ENCODE measurements at places on chromosomes 11 and 22.

DNA sequence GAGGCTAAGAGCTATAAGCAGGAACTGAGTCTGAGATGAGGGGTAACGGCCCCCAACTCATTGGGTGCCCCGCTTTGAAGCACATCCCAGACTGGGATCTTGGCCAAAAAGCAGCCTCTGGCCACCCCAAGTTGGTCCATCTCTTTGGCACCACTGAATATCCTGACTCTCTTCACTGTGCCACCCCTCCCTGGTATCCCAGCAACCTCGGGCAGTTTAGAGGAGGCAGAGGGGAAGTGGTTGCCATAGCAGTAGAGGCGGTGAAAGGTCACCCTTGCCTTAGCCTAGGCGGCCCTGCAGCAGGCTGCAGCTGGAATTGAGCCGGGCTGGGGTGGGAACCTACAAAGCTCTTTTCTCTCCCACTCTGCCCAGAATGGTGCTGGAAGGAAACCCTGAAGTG, 1.1 kb downstream of the PELI3 start:
- no peak for DNase-seq

- no peak for DNase-seq
Observed at GRCh38 chr22:31821572-31821971, 67.8 kb downstream of the DEPDC5 start.

GRCh38 chr22:30426388-30427353, 1.1 kb downstream of the MTFP1 start:
- DNase-seq: no peak

DNA sequence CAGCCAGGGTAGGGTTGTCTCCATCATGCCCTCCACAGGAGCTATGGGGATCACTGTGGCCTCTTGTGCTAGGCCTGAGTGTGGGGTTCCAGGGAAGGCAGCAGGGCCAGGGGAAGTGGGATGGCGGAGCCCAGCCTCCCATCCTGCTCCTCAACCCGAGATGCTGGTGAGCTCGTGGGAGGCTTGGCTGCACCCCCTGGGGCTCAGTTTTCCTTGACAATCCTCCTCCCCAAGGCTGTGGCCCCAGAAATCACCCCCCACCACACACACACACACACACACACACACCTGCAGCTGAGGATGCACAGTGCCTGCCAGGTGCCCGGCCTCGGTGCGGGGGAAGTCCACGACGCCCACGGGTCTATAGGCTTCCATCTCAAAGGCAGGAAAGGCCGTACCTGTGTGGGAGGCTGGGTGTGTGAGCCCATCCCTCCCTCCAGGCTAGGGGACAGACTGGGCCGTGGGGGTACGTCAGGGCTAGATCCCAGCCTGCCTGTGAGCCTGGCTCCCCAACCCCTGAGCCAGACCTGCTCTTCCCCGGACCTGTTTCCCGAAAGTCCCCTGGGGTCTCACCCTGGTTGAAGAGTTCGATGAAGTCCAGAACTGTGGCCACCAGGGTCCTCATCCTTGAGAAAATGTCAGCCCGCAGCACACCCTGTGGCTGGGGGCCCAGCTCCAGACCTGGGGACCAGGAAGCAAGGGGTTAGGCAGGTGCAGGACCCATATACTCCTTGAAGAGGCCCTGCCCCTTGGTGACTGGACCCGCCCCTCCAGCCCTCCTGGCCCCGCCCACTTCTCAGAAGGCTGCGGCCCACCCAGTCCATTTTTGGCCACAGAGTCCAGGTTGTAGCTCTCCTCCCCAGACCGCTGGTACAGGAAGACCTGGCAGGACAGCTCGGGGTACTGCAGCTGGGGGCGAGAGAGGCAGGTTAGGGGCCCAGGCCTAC, 5.2 kb upstream of the TBX10 start:
- DNase-seq: no peak

DNA sequence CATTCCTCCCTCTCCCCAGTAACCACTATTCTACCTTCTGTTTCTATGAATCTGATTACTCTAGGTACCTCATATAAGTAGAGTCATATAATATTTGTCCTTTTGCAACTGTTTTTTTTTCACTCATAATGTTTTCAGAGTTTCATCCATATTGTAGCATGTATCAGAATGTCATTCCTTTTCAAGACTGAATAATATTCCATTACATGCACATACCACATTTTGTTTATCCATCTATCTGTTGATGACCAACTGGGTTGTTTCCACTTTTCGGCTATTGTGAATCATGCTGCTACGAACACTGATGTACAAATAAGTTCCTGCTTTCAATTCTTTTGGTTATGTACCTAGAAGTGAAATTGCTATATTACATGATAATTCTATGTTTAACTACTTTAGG, 40.7 kb downstream of the MRE11 start:
- DNase-seq: no peak

- DNase-seq: no peak
Observed at GRCh38 chr11:113695207-113695606, 10.9 kb downstream of the TMPRSS5 start.
